ENCODE measurements at places on chromosomes 1 and 21.
A peak's percentile ranks its signal among the peaks of the same experiment; 100 is the strongest.

GRCh38 chr1:94622757-94623156 lies 81.2 kb upstream of the F3 start:
- DNase-seq: no peak

DNA sequence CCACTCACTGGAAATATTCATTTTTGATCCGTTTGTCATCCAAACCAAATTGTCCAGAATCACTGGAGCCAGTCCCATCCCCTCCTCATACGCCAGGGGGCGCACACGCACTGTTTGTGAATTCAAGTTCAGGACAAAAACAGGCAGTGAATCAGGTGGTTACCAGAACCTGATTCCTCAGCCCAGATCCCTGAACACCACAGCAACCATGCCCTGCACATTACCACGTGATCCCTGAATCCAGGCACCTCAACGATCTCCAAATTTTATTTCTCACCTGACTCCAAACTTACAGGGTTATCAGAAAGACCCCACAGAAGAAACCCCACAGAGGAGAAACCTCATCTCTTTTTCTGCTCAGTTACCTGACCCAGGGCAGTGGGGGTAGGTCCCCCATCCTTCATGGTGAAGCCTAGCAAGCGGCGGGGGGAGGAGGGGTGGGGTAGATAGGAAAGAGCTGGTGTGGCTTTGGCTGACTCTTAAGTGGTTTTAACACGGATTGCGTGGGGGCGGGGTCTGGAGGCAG lies 1.4 kb upstream of the PTPRF start:
- peak; percentile 88 for DNase-seq

DNA sequence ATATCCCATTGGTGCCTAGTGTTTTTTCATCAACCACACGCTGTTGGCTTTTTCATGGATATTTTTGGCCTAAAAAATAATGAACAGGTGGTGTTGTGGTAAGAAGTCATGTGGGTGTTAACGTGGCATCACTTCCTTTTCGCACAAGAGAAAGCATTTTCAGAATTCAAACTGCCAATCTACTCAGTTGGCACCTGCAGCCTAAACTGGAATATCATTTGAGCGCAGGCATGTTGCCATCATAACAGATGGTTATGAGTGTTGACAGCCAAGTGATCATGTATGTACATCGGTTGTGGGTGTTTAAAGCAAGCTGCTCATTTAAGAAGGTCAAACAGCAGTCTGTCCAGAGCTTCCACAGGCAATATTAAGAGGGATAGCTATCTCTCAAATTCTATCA lies 1963.0 kb downstream of the NCAM2 start:
- no peak for DNase-seq

- no peak for DNase-seq
These were observed 244.9 kb downstream of the KCNJ6 start for GRCh38 chr21:37671381-37671780.

DNA sequence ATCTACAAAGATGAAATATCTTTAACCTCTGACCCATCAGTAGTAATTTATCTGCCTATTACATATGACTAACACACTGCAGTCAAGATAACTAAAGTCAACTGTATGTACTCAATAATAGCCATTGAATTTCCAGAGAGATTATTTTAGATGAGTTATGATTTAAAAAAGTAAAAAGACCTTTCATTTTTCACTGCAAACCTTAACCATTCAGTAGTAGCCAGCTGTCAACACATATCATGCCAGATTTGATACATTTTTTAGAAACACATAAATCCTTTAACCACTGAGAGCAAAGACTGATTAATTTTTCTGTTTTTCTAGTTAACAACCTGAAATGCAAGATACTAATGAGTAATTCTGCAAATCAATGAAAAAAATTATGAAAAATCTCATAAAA lies 31.0 kb downstream of the PALMD start:
- DNase-seq: no peak

GRCh38 chr1:178684111-178684510 lies 40.9 kb upstream of the RALGPS2 start:
- DNase-seq: no peak

Data from NCI-H2081 (cell line).